ENCODE measurements at places on chromosomes 4 and X.

DNA sequence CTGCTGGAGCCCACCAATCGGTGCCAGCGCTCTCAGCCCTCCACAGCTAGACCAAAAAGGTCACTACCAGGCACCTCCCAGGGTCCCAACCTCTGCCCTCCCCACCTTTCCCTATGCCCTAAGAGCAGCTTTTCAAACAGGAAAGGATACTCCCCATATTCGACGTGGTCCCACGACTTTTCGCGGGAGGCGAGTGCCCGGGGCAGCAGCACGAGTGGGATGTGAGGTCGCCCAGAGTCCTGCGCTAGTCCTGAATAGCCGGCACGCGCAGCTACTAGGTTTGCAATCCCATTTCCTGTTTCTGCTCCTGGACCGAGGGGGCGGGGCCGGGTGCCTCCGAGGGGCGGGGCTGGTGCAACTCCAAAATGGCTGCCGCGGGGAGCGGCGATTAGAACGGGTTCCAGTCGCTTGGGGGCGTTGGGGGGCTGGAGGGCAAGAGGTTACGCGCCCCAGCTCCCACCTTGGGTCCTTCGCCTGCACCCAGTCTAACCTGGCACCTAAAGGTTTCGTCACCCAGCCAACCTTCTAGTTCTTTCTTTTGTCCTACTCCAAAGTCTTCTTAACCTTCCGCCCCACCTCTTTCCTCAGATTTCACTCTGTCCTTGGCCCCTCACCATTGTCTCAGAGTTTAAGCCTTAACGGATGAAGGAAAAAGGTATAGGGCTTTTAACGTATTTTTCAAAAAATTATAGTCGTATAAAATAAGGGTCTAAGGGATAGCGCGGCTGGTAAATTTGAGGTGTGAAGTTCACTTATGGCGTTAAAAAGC lies 85.0 kb upstream of the TENT5D start:
- DNase-seq, result no peak

GRCh38 chrX:54817220-54817820 lies 9.8 kb downstream of the MAGED2 start:
- no peak for DNase-seq

DNA sequence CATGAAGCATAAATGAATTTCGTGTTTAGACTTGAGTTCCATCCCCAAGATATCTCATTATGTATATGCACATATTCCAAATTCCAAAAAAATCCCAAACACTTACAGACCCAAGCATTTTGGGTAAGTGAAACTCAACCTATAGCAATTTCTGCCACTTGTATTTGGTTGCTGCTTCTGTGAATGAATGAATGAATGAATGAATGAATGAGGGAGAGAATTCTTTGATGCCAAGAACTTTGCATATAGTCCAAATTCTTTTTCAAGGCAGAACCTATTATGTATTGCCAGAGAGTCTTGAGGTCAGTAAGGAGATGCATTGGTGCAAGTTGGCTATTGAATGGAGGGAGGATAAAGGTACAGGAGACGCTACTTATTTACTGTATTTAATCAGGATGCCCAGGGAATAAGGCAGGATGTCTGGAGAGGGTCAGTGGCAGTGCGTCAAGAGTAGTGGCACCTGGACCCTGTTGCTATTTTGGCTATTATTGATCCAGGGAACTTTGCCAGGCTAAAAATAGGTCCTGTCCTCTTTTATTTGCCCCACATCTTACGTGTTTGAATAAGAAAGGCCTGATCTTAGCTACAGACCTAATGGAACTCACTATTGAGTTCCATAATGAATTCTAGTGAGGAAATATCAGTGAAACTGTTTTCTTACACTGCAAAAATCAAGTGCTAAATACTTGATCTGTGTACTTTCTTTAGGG lies 33.9 kb downstream of the ANAPC4 start:
- no peak for DNase-seq

DNA sequence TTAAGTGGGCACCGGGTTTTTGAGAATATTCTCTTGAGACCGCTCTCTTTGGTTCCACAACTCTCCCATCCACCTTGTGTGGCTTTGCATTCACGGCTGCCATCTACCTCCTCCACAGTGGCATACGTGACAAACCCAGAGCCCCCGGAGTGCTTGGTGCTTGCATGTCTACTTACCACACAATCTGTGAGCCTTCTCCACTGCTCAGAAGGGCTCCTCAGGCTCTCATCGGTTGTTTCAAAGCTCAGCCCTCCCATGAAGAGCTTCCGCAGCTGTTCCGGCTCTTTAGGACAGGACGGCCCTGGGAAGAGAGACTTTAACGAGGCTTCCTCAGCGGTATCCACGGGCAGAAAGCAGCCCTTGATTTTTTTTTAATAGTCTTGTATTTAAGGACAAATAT lies 167.6 kb upstream of the ANK2 start:
- DNase-seq, result no peak

GRCh38 chr4:38155589-38156294 lies 195.5 kb downstream of the PTTG2 start:
- no peak for DNase-seq

DNA sequence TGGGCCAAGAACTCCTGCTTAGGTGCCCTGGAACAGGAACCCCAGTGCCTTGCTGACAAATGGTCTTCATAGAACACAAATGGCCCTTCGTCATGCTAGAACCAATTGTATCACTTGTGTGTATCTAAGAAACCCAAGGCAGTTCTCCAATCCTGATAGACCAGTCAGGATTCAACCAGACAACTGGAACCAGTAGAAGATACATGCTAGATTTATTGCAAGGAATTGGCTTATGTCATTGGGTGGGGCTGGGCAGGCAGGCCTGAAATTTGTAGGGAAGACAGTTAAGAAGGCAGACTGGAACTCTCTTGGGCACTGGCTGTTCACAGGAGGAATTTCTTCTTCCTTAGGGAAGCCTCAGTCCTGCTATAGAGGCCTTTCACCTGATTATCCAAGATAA lies 17.0 kb upstream of the TBL1X start:
- no peak for DNase-seq

DNA sequence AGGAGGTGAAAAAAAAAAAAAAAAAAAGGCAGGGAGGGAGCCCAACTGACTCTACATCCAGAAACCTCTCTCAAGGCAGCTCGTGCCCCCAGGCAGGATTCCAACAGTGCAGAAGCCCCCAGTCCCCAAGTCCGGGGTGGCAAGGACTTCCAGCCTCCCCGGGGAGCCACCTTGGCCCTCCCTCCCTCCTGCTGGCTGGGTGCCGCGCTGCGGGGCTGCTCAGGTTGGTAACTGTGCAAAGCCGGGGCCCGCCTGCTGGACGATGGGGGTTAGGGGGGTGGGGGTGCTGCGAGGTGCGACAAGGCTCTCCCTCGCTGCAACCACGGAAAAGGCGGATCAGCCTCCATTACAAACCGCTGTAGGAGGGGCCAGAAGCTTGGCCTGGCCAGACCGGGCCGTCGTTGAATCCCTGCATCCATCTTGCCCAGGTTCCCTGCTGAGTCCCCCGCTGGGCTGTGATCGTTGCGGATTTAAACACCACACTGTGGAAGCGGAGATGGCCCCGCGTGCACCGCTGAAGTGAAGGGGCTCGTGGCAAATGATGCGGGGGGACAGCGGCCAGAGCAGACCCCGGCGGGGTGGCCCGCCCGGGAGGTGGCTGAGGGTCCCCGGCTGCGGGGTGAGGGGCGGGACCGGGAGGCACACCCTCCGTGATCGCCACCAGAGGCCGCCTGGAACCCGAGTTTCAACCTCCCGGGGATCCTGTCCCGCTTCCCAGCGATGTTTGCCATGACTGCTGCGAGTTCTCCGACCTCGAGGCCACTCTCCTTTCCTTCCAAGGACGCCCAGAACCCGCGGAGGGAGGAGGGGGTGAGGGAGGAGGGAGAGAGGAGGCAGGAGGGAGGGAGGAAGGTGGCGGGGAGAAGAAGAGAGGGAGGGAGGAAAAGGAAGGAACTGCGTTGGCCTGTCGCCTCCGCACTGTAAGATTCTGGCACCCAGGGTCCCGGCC lies 58.0 kb upstream of the DDX3X start:
- DNase-seq, result no peak

GRCh38 chr4:141124224-141124623 lies 9.0 kb downstream of the RNF150 start:
- no peak for DNase-seq
